ENCODE measurements at places on chromosomes 7 and 10. TPM values are rescaled to one million over a fixed set of nuclear protein-coding genes. Genes with fewer than 3 reads are reported as not detected.
A peak's percentile ranks its signal among the peaks of the same experiment; 100 is the strongest.

CYP2C8 gene
- total RNA-seq, result not detected

NKX1-2 gene
- not detected for total RNA-seq

LRRC61 gene
- 4.0 TPM for total RNA-seq

ADCYAP1R1 gene
- total RNA-seq, result 0.94 TPM

FAM237B gene
- total RNA-seq, result not detected

CACNB2 gene
- 50.5 TPM for total RNA-seq

NOC3L gene
- 8.9 TPM for total RNA-seq

HHEX gene
- total RNA-seq, result 1.8 TPM

KNDC1 gene
- 0.06 TPM for total RNA-seq

HOXA6 gene
- not detected for total RNA-seq

DNA sequence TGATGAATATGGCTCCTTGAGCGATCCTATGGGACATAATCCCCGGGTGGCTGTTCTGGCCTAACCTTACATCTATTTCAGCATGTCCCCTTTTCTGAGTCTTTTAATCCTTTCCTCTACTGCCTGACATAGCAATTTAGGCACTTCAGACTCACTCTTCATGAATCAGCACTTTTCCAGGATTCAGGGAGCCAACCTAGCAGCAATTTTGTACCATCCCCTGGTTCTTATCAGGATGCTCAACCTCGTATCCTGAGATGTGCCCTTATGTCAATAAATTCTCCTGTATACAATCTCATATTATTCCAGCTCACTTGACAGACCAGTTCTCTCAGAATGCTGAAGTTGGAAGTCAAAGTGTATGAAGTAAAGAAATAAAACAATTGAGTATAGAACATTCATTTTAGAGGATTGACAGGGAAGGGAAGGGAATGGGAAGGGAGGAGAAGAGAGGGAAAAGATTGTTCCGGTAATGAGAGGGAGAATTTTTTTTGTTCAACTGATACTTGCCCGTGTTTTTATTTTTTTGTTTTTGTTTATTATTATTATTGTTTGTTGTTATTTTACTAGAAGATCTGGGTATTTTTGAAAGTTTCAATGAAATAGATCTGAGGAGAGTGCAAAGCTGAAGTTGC lies 8.2 kb upstream of the ZC3HAV1 start:
- peaks cover 12% of the 10 kb centered on the region for H3K27me3 ChIP-seq
- DNase-seq, result no peak

GRCh38 chr10:110625356-110625894 lies 18.7 kb upstream of the RBM20 start:
- H3K36me3 ChIP-seq, result no peaks in the 10 kb centered on the region
- no peaks in the 10 kb centered on the region for H3K27me3 ChIP-seq
- H3K4me3 ChIP-seq, result no peak overlapping the region
- DNase-seq, result no peak

DNA sequence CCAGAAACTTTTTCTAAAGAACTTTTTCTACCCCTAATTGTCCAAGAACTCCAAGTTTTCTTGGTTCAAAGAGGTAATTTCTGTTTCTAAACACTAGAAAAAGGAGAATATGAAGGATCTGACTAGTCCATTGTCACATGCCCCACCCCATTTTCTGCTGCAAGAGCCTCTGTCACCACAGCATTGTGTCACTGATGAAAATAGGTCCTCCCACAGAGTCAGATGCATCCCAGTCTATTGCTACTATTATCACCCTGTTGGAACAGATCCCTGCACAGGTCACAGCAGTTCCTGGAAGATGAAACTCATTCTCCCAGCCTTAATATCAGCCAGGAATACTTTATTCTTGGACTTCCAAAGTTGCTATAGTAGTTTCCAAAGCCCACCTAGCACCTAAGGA lies 7.5 kb upstream of the CFTR start:
- H3K4me1 ChIP-seq, result no peaks in the 10 kb centered on the region
- H3K4me3 ChIP-seq, result no peak overlapping the region
- H3K36me3 ChIP-seq, result no peaks in the 10 kb centered on the region

GRCh38 chr7:157568106-157568769 lies 231.4 kb downstream of the DNAJB6 start:
- H3K4me1 ChIP-seq, result no peaks in the 10 kb centered on the region
- DNase-seq, result no peak
- H3K27me3 ChIP-seq, result no peaks in the 10 kb centered on the region
- peak overlapping the region; percentile 55 for H3K4me3 ChIP-seq
- H3K27ac ChIP-seq, result peak overlapping the region; percentile 27

- DNase-seq, result no peak
- H3K4me3 ChIP-seq, result no peak overlapping the region
- no peaks in the 10 kb centered on the region for H3K36me3 ChIP-seq
- H3K27me3 ChIP-seq, result no peaks in the 10 kb centered on the region
- no peak overlapping the region for H3K27ac ChIP-seq
- no peaks in the 10 kb centered on the region for H3K4me1 ChIP-seq
Measured at GRCh38 chr10:48598936-48599829, 5.7 kb downstream of the ARHGAP22 start.

DNA sequence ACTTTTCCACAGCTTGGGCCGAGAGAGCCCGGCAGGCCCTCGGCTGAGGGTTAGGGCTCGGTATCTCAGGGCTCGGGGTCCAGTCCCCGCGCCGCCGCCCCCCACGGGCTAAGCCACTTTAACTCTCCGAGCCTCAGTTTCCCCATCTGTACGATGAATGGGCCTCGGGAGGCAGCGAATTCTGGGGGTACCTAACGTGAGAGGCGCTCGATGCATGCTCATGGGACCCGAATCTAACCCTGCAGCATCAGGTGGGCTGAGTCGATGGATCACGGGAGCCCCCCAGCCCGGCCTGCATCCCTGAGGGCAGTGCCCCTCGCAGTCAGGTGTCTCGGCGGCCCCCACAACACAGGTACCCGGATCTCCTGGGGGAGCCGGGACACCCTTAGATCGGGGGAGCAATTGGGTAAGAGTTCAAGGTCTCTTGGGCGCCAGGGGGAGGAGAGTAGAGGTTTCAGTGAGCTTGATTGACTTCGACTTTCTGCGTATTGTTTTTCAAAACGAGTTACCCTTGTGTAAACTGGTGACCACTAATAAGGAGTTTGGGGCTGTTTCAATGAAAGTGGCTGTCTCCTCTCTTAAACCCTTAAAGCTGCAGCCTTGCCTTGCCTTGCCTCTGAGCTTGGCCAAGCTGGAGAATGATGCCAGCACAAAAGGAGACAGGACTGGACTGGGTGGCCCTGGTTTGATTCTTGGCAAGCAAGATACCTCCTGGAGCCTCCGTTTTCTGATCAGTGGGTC lies 631 bp downstream of the POR start:
- peak; percentile 15 for DNase-seq
- no peaks in the 10 kb centered on the region for H3K36me3 ChIP-seq
- peaks cover 51% of the 10 kb centered on the region for H3K4me1 ChIP-seq
- peak overlapping the region; percentile 95 for H3K4me3 ChIP-seq

DNA sequence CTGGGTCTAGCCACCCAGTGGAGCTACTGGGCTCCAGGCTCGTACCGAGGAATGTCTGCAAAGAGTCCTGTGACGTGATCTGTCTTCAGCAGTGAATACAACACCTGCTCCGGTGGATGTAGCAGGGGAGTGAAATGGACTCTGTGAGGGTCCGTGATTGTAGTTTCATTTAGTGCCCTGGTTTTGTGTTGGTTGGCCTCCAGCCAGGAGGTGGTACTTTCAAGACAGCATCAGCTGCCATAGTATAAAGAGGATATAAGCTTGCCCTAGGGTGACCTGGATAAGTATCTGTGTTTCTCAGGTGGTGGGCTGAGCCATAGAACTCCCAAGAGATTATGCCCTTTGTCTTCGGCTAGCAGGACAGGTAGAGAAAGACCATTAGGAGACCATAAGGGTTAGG lies 24.6 kb upstream of the WNT2 start:
- no peaks in the 10 kb centered on the region for H3K27me3 ChIP-seq
- H3K36me3 ChIP-seq, result no peaks in the 10 kb centered on the region
- DNase-seq, result no peak
- H3K4me3 ChIP-seq, result no peak overlapping the region
- no peak overlapping the region for H3K27ac ChIP-seq

DNA sequence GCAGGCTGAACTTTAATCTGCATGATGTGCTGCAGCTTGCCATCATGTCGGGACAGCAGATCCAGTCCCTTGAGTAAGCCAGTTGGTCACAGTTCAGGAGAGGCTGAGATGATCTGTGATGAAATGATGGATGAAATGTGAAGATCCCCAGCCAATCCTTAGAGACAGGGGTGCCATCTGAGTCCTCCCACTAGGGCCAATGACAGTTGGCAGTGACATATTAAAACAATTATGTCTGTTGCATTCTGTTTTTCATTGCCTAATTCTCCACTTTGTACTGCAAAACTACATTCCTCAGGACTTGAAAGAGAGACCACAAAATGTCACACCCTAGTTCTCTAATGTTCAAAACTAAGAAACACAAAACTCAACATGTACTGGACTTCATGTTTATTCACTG lies 66.3 kb upstream of the CAV2 start:
- H3K4me3 ChIP-seq, result no peak overlapping the region
- H3K4me1 ChIP-seq, result peaks cover 10% of the 10 kb centered on the region
- DNase-seq, result no peak
- H3K36me3 ChIP-seq, result no peaks in the 10 kb centered on the region
- H3K27me3 ChIP-seq, result no peaks in the 10 kb centered on the region
- no peak overlapping the region for H3K27ac ChIP-seq

GRCh38 chr7:23622506-23622925 lies 25.3 kb downstream of the CCDC126 start:
- H3K4me1 ChIP-seq, result no peaks in the 10 kb centered on the region
- H3K27ac ChIP-seq, result no peak overlapping the region
- H3K4me3 ChIP-seq, result no peak overlapping the region
- no peaks in the 10 kb centered on the region for H3K27me3 ChIP-seq
- H3K36me3 ChIP-seq, result no peaks in the 10 kb centered on the region

GRCh38 chr10:78307576-78307975 lies 273.9 kb downstream of the RPS24 start:
- H3K36me3 ChIP-seq, result no peaks in the 10 kb centered on the region
- no peak overlapping the region for H3K27ac ChIP-seq
- H3K4me3 ChIP-seq, result no peak overlapping the region

DNA sequence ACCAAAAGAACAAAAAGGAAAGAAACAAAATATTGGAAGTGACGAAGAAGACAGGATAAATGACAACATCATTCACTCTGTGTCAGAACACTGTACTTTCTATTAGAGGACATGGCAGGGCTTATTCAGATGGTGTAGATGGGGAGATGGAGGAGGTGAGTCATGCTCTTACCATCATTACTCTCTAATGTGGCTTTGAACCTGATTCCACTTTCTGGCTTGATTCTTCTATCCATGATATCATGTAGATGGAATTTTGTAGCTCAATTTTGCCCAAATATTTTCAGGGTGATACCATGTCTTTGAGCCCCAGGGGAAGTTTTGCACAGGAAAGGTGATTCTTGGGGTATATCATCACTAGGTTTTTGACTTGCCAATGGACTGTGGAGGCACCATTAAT lies 91.7 kb downstream of the CFAP58 start:
- H3K4me1 ChIP-seq, result no peaks in the 10 kb centered on the region
- no peak overlapping the region for H3K4me3 ChIP-seq
- DNase-seq, result no peak
- no peak overlapping the region for H3K27ac ChIP-seq
- no peaks in the 10 kb centered on the region for H3K27me3 ChIP-seq

GRCh38 chr7:2594599-2594998 lies 35.8 kb downstream of the IQCE start:
- no peaks in the 10 kb centered on the region for H3K27me3 ChIP-seq
- no peak overlapping the region for H3K4me3 ChIP-seq
- DNase-seq, result no peak
- no peak overlapping the region for H3K27ac ChIP-seq

DNA sequence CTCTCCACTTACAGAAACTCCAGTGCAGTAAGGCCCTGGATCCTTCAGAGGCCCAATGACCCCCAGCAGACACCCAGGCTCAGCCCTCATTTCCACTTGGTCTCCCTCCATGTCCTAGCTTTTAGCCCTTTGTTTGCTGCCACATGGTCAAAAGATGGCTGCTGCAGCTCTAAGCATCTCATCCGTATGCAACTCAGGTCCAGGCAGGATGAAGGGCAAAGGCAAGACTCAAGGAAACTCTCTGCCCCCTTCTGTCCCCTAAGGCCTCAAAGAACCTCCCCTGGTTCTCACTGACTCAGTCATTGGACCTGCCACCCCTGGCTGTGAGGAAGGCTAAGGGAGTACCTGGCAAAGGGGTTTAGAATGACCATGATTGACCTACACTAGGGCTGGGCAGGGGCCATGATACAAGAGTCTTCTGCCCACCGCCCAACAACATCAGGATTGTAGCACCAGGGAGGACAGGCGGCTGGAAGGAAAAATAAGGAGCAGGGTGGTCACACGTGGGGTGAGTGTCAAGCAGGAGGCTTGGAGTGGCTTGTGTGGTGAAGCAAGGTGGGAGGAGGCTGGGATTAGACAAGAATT lies 303.8 kb upstream of the ZMIZ1 start:
- DNase-seq, result no peak
- no peaks in the 10 kb centered on the region for H3K36me3 ChIP-seq
- no peak overlapping the region for H3K4me3 ChIP-seq
- H3K27ac ChIP-seq, result no peak overlapping the region
- H3K27me3 ChIP-seq, result no peaks in the 10 kb centered on the region

- H3K27ac ChIP-seq, result no peak overlapping the region
- DNase-seq, result no peak
- H3K4me1 ChIP-seq, result no peaks in the 10 kb centered on the region
- H3K36me3 ChIP-seq, result no peaks in the 10 kb centered on the region
- no peaks in the 10 kb centered on the region for H3K27me3 ChIP-seq
- H3K4me3 ChIP-seq, result no peak overlapping the region
Measured at GRCh38 chr10:112250555-112250954, 32.6 kb upstream of the TECTB start.

- no peak overlapping the region for H3K4me3 ChIP-seq
- no peak overlapping the region for H3K27ac ChIP-seq
- H3K27me3 ChIP-seq, result no peaks in the 10 kb centered on the region
Measured at GRCh38 chr10:84739641-84740040, 411.3 kb downstream of the CCSER2 start.

DNA sequence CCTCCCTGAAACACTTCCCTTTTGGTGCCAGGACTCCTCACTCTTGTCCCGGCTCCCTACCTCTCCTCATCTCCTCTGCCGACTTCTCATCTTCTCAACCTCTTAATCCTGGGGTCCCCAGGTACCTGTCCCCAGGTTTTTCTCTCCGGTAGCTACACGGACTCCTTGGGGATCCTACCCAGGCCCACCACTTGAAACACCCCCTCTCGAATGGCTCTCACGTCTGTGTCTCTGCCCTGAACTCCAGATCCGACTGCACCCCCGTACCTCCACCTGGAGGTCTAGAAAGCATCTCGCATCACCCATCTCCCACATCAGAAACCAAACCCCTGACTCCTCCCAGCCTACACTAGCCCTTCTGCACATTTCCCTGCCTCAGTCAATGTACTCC lies 4.8 kb downstream of the TBATA start:
- no peaks in the 10 kb centered on the region for H3K27me3 ChIP-seq
- DNase-seq, result no peak
- H3K27ac ChIP-seq, result no peak overlapping the region

GRCh38 chr7:108093341-108093740 lies 36.8 kb downstream of the LAMB4 start:
- H3K27ac ChIP-seq, result peak overlapping the region; percentile 72
- no peaks in the 10 kb centered on the region for H3K27me3 ChIP-seq
- no peaks in the 10 kb centered on the region for H3K36me3 ChIP-seq
- no peak for DNase-seq
- H3K4me1 ChIP-seq, result peaks cover 35% of the 10 kb centered on the region

Measured in heart right ventricle (tissue), 16 donors.